ENCODE measurements at places on chromosomes 7 and 10.

GRCh38 chr7:98360221-98361130, 40.4 kb downstream of the BAIAP2L1 start:
- DNase-seq: no peak

DNA sequence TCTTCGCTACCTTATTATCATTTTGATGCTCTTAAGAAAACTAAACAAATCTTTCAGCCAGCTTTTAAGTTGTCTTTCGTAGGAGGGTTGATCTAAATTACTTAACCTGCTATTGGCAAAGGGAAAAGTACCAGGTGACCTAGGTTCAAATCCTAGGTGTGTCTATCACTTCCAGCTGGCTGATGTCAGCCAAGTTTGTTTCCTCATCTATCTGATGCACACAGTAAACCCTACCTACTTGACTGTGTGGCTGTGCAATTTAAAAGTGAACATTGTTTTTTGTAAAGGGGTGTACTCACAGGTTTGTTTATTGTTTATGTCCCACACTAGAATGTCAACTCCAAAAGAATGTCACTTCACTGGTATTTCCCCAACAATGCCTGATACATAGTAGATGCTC, 21.9 kb upstream of the CAMK1D start:
- DNase-seq: no peak

DNA sequence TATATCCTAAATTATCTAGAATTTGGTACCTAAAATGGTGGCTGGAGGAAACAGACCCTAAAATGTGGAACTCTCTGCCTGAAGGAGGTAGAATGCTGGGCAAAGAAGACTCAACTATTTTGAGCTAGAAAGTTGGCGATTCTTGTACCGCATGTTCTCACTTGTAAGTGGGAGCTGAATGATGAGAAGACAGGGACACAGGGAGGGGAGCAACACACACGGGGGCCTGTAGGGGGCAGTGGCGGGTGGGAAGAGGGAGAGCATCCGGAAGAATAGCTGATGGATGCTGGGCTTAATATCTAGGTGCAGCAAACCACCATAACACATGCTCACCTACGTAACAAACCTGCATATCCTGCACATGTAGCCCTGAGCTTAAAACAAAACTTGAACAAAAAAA, 250.6 kb downstream of the CALN1 start:
- DNase-seq: no peak

- peak; percentile 54 for DNase-seq
Measured at GRCh38 chr10:13939391-13939790, 352.6 kb downstream of the PRPF18 start.

DNA sequence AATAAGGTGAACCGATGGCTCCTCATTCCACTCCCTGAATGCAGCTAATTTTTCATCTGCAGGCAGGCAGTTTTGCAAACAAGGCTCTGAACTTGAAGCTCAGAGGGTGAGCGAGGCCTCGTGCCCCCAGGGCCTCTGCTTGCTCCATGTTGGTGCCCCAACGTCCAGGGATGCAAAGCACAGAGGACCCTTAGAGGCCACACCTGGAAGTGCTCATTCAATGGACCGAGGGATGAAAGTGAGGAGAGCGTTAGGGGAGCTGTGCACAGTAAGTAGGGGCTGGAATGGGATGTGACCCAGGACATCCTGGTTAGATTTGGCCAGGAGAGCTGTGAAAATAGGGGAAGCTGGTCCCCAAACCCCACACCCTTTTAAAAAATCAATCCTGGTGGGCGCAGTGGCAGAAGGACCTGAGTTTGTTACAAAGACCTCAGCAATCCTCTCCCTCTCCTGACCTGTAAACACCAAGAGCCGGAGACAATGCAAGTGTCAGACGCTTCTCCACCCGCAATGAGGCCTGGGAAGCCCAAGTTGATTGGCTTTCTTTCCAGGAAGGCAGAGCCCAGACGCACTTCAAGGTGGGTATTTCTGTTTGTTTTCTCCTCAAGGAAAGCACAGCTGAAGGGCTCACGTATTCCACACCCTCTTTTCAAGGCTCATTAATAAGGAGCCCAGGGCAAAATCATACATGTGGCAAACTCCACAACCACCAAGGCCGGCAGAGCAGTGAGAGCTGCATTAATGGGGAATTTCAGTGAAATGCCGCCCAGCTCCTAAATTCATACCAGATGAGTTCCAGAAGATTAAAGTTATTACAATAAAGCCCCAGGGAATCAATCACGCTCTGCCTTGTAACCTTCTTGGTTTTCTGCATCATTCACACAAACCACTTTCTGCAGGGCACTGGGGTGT, 14.1 kb upstream of the CXCL12 start:
- peak; percentile 57 for DNase-seq

- no peak for DNase-seq
Measured at GRCh38 chr10:451021-451471, 238.4 kb downstream of the DIP2C start.

DNA sequence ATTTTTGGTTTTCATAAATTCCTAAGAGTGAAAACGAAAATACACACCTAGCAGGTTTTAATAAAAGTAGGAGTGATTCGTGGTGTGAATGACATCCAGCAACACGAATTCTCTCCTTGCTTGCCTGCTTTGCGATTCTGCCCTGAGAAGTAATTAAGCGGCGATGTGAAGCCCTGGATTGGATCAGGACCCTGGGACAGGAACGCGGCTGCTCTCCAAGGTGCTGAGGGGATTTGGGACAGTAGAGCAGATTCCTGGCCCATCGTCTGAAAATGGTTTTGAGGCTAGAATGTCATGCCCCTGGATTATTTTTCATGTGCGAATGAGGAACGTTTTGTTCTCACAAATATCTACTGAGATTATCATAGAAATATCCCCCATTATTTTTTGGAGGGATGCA, 7.8 kb downstream of the NPS start:
- DNase-seq: no peak

GRCh38 chr7:123992913-123993518, 39.9 kb downstream of the TMEM229A start:
- no peak for DNase-seq

GRCh38 chr10:45550903-45551786, 121.4 kb downstream of the ZFAND4 start:
- DNase-seq: no peak

DNA sequence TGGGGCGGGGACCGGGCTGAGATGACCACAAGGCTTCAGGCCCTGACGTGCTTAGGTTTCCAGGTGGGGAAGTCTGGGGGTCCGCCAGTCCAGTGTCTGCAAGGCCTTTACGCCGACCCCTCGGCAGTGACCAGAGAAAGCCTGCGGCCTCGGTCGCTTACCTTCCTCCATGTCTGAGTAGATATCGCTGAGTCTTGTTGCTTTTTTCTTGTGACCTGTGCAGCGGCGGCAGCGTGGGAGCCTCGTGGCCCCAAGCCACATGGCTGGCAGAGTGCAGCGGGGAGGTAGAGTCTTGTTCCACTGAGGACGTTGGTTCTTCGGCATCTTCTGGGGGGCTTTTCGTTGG, 329 bp downstream of the NOLC1 start:
- no peak for DNase-seq

DNA sequence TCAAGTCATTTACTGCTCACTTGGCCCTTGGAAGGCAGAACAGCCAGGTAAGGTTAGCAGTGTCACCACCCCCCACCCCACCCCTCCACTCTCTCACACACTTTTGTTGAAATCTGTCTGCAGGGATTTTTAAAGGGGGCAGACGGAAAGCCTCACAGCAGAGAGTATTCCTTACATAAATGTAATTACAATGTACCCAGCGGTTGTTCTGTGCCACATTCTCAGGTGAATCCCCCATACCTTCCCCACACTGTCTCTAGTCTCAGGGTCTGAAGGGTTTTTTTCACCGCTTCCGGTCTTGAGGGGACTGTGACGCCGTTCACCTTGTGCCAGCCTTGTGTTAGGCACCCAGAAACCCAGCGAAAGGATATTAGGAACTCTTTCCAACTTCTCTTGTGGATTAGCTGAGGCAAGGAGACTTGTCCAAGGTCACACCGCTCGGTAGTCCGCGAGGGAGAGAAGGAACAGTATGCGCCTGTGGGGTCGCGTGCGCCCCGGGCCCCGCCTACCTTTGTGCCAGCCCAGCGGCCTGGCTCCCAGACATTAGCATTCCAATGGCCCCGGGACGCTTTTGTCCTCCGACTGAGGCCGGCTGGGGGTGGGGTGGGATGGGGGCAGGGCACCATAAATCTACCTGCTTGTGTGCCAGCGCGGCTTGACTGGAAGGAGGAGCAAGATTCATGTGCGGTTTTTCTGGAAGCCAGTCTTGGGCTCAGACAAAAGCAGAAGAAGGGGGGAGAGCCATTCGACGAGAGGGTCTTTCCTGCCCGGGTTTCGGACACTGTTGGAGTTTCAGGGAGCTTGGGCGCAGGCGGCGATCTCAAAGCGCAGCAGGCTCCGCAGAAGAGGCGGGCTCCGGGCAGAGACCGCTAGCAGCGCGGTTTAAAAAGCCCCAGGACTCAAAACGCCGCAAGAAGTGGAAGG, 4.5 kb downstream of the NEUROG3 start:
- no peak for DNase-seq

- no peak for DNase-seq
Measured at GRCh38 chr10:126929391-126929790, 24.2 kb downstream of the DOCK1 start.

DNA sequence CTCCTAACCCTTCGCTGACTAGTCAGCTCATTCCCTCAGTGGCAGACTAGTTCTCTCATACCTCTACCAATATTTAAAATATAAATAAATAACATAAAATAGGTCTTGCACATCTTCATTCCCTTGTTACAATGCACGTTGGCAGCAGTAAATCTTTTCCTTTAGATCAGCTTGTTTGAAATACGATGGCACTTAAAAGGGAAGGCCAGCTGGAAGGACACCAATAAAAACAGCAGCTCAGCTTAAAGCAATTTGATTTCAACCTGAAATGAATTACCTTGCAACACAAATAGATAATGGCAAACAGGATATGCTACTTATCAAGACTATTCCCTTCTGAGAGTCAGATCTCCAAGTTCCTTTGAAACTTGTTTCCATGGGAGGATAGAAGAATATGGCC, 321.8 kb downstream of the GFRA1 start:
- DNase-seq: no peak

DNA sequence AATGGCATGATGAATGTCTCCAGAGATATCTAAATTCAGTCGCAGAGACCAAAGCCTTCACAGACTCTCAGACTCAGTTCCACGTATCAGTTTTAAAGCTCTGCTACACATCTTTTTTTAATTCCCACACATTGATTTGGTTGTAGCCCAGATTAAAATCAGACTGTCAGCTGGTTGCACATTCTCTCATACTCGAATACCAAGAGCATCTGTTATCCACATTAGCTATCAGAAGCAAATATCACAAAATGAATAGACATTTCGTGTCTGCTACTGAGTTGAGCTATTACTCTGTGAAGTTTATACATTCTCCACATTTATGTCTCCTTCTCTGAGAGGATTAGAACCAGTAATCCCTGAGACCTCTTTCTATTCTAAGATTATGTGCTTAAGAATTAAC, 229.2 kb downstream of the GPAM start:
- no peak for DNase-seq

GRCh38 chr7:76198202-76198601, 3.5 kb upstream of the SRRM3 start:
- no peak for DNase-seq

- no peak for DNase-seq
Measured at GRCh38 chr7:5599543-5600200, 176.0 kb upstream of the TNRC18 start.

GRCh38 chr10:35523670-35524225, 81.4 kb upstream of the GJD4 start:
- no peak for DNase-seq

GRCh38 chr10:130986846-130987245, 324.7 kb downstream of the TCERG1L start:
- no peak for DNase-seq

DNA sequence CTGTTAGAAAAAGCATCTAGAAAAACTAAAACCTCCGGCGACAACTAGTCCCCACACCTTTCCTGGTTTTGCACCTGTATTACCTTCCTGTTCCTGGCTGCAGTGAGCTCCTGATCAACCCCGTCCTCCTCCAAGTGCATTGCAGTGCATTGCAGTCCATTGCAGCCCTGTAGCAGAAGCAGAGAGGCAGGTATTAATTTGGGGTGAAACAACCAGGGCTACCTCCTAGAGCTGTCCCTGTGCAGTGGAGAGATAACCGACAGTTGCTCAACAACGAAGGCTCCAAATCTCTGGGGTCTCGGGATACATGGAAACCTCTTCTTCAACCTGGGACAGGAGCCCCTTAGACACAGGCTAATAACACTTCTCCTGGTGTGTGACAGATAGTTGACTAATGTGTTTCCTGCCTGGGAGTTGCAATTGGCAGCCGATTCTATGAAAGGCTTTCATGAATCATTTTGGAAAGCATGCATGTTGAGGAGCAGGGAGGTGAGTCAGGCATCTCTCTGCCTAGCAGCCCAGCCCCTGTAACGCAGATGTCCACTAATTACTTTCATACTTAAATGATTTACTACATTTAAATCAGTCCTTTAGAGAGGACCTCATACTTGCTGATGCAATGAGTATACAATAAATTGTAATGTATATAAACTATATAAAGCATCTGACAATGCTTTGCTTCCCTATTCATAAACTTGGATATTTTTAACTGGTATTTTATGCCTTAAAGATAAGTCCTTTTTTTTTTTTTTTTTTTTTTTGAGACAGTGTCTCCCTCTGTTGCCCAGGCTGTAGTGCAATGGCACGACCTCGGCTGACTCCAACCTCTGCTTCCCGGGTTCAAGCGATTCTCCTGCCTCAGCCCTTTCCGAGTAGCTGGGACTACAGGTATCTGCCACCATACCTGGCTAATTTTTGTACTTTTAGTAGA, 59.0 kb downstream of the PRR15 start:
- peak; percentile 95 for DNase-seq

DNA sequence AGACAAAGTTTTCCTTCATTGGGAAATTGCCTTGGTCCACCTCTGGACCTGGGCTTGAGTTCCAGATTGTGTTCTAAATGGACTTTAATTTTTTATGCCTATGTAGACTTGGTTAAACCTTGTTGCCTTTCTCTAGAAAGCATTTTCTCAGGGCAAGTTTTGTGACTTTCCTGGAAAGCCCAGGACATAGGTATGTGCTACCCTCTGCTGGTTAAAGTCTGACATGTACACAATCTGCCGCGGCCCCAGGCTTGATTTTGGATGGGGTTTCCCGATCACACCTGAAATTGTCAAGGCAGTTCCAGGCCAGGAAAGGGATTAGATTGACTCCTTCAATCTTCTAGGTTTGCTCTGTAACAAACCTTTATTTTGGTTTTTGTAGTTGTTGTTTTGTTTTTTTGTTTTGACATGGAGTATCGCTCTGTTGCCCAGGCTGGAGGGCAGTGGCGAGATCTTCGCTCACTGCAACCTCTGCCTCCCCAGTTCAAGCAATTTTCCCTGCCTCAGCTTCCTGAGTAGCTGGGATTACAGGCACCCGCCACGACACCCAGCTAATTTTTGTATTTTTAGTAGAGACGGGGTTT, 14.1 kb upstream of the AKR1B10 start:
- DNase-seq: no peak

DNA sequence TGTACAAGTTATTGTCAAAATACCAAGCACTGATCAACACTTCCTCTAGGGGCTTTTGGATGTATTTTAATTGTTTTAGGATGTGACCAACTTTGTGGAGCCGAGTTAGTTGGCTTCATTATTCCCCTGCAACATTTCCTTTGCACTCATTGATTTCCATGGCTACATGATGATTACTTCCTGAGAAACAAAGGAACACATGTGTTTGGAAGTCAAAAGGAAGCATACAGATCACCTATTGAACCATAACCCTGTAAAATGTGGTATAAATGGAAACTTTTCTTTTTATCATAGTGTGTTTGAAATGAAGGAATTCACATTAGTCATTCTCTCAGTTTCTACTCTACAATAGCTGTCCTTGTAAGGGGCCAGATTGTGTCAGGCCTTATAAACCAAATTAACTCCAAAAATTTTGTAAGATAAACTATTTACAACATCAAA, 32.2 kb upstream of the EXOC6 start:
- DNase-seq: no peak

All from fibroblast of skin of left quadriceps (primary cell).